G401 (cell line): ENCODE measurements at places on chromosomes 5 and 9. TPM values are rescaled to one million over a fixed set of nuclear protein-coding genes. Genes with fewer than 3 reads are reported as not detected.

The PHF2 gene
- 6.3 and 8.1 TPM in 2 replicates for total RNA-seq

The NUTM2G gene
- total RNA-seq: not detected in 2 replicates

The ATG10 gene
- 16.1 and 29.3 TPM in 2 replicates for total RNA-seq

The HTR4 gene
- total RNA-seq: not detected in 2 replicates

The GTF2H2C gene
- total RNA-seq: 57.7 and 61.5 TPM in 2 replicates

The RHOBTB3 gene
- 0.54 and 2.6 TPM in 2 replicates for total RNA-seq

The HTR1A gene
- total RNA-seq: not detected in 2 replicates

The INSL6 gene
- total RNA-seq: not detected in 2 replicates

The SLC6A7 gene
- not detected in 2 replicates for total RNA-seq

The PHYHD1 gene
- total RNA-seq: 13.8 and 17.6 TPM in 2 replicates

The CCL27 gene
- not detected in 2 replicates for total RNA-seq

The RLN1 gene
- 0.31 TPM in 1 of 2 replicates, not detected in the other for total RNA-seq

The F2RL2 gene
- total RNA-seq: 204 and 260 TPM in 2 replicates

The UBLCP1 gene
- 40.7 and 69.8 TPM in 2 replicates for total RNA-seq

The PCDHGB1 gene
- not detected in 2 replicates for total RNA-seq

The KCTD16 gene
- 0.18 TPM in 1 of 2 replicates, not detected in the other for total RNA-seq

The C9 gene
- total RNA-seq: not detected in 2 replicates

The NFIL3 gene
- 0.10 and 0.92 TPM in 2 replicates for total RNA-seq

The BTNL9 gene
- 0.98 and 5.3 TPM in 2 replicates for total RNA-seq

The GPX8 gene
- total RNA-seq: 45.8 and 64.4 TPM in 2 replicates

The SMARCA2 gene
- total RNA-seq: 0.92 and 1.1 TPM in 2 replicates

The CDC25C gene
- 39.8 and 57.5 TPM in 2 replicates for total RNA-seq

The EIF4E1B gene
- total RNA-seq: not detected in 2 replicates

The C9orf153 gene
- 0.07 TPM in 1 of 2 replicates, not detected in the other for total RNA-seq

The PAX5 gene
- not detected in 2 replicates for total RNA-seq

The PCDHGA6 gene
- 0.92 TPM in 1 of 2 replicates, not detected in the other for total RNA-seq

The FBP2 gene
- 0.14 TPM in 1 of 2 replicates, not detected in the other for total RNA-seq

The TEX48 gene
- not detected in 2 replicates for total RNA-seq

The EPB41L4A gene
- total RNA-seq: not detected in 2 replicates

The SLC6A3 gene
- not detected in 2 replicates for total RNA-seq

The EPB41L4B gene
- total RNA-seq: 3.2 and 6.5 TPM in 2 replicates

The GPR151 gene
- not detected in 2 replicates for total RNA-seq

The DOCK2 gene
- total RNA-seq: not detected in 2 replicates

The CTSV gene
- total RNA-seq: 8.2 and 18.6 TPM in 2 replicates

The SV2C gene
- 0.43 and 0.85 TPM in 2 replicates for total RNA-seq

The TCOF1 gene
- 78.5 and 94.9 TPM in 2 replicates for total RNA-seq

The FCN2 gene
- total RNA-seq: not detected in 2 replicates

The F12 gene
- total RNA-seq: 3.1 and 11.4 TPM in 2 replicates

The SPEF2 gene
- 1.1 and 4.9 TPM in 2 replicates for total RNA-seq

The HMCN2 gene
- 0.07 TPM in 1 of 2 replicates, not detected in the other for total RNA-seq

The GARIN3 gene
- total RNA-seq: not detected in 2 replicates

The PDCD1LG2 gene
- not detected in 2 replicates for total RNA-seq

The IL5 gene
- not detected in 2 replicates for total RNA-seq

The CDH6 gene
- 0.43 and 0.58 TPM in 2 replicates for total RNA-seq
